ENCODE measurements at places on chromosomes 3 and 15. TPM values are rescaled to one million over a fixed set of nuclear protein-coding genes. Genes with fewer than 3 reads are reported as not detected.

GRCh38 chr15:62067448-62068044, 769 bp downstream of the C2CD4A start:
- no peak for DNase-seq

DNA sequence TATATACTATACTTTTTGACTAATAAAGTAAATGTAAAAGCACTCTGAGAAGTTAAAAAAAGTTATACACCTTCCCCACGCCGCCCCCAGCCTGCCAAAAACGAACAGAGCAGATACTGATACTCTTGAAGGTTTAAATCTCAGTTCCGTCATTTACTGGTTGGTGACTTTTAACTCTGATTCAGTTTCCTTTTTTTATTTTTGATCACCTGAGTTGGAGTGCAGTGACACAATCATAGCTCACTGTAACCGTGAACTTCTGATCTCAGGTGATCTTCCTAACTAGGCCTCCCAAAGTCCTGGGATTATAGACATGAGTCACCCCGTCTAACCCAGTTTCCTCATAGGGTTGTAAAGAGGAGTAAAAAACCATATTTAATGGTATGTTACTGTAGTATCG, 3.3 kb upstream of the TIPIN start:
- no peak for DNase-seq

The C2CD4A gene
- total RNA-seq, result not detected

DNA sequence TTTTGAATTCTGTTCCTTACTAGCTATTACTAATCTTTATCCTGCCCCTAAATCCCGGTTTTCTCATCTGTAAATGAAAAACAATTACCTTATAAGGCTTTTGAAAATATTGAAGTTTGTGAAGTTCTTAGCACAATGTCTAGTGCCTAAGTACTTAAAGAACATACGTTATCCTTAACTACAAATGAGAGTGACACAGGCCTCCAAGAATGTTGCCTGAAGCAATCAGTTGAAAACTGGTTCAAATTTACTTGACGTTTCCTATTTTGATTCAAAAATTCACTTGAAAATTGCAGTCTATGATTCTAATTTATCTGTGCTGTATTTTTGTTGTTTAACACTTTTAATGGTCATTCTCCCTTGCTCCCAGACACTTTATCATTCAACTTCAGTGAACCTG, 3.2 kb downstream of the SENP7 start:
- DNase-seq, result no peak

The GP9 gene
- not detected for total RNA-seq

GRCh38 chr3:111890051-111890580, 31.1 kb downstream of the PHLDB2 start:
- DNase-seq, result no peak

DNA sequence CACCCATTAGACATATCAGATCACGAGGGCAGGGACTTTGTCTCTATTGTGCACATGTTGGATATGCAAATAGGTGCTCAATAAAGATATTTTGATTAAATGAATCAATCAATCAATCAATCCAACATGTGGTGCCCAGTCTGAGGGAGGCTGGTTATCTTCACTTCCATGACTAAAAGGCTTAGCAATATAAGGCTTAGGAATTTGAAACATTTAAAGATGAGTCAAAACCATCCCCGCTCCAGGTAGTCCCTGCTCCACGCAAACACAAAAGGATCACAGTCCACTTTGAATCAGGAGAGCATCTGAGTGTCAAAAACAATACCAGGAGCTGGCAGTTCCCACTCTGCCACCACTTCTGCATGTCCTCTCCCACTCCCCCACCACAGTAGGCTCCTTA, 25.8 kb upstream of the PRICKLE2 start:
- DNase-seq, result no peak

The CCDC14 gene
- 123 TPM for total RNA-seq

DNA sequence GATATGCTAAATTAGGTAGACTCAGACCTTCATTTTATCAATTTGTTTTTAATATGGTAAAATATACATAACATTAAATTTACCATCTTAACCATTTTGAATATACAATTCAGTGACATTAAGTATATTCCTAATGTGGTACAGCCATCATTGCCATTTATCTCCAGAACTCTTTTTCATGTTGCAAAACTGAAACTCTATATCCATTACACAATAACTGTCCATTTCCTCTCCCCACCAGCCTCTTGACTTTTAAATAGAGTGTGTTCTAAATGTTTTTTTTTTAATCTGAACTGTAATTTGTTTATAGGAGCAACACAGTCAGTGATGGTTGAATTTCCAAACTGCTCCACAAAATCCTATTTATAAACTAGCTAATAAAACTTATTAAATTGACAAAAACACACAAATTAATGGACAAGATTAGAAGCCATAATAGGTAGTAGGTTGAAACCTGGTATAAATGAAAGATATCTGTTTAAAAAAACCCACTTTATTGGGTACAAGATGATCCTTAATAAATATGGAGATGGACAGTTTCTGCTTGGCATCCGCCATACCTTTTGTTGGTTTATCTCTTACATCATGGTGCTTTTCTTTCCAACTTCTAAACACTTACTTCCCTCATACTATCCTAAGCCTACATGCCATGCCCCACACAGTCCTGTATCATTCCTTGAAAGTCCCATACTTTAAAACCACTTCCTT, 142.4 kb downstream of the ZPLD1 start:
- DNase-seq, result no peak
